Renal cortical epithelial cell (primary cell): ENCODE measurements at places on chromosomes 4 and X. TPM values are rescaled to one million over a fixed set of nuclear protein-coding genes. Genes with fewer than 3 reads are reported as not detected.

- DNase-seq: no peak
Measured at GRCh38 chr4:133186845-133187244, 37.8 kb downstream of the PCDH10 start.

DNA sequence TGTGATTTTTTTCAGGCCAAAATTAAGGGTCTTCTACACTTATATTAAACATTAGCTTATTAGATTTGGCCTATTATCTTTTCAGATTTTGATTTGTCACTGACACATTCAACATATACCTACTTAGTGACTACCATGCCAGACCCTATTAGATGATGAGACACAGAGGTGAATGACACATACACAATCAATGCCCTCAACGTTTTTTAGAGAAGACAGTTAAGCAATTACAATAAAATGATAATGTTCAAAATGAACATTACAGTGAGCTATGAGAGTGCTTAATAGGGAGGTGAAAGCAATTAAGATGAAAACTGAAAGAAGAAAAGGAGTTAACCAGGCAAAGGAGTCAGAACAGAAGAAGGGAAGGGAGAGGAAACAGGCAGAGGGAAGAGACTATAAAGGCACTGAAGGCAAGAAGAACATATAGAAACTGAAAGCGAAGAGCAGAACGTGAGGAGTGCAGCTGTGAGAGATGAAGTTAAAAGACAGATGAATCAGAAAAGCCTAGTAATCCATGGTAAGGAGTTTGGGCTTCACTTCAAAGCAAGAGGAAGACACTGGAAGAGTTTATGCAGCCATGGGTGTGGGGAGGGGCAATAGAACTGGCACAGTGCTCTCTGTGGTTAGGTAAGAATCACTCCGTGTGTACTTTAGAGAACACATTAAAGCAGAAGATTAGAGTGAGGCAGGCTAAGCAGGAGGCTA is 119.0 kb downstream of the REELD1 start:
- peak; percentile 71 for DNase-seq

DNA sequence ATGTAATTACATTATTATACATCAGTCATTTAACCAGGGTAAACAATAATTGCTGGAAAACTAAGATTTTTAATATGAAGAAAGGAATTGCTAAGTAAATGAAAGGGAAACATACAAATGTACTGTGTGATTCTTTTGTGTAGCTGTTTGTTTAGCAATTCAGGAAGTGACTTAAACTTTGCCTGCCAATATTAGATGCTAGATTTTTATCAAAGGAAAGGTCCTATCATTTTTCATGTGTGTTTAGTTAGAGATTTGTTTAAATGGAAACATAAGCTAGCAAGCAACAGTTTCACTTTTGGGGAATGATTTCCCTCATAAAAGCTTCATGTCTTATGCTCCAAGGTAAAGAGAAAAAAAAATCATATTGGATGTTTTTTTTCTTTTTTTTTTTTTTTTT is 95.1 kb upstream of the LIMCH1 start:
- DNase-seq: peak; percentile 13

GRCh38 chr4:138406876-138407275 is 164.7 kb upstream of the SLC7A11 start:
- peak; percentile 74 for DNase-seq

GRCh38 chrX:150813922-150814321 is 84.5 kb downstream of the CD99L2 start:
- no peak for DNase-seq

- DNase-seq: no peak
Measured at GRCh38 chr4:116702949-116703348, 382.4 kb downstream of the TRAM1L1 start.

- peak; percentile 69 for DNase-seq
Measured at GRCh38 chrX:37959212-37960021, 46.9 kb upstream of the SYTL5 start.

DNA sequence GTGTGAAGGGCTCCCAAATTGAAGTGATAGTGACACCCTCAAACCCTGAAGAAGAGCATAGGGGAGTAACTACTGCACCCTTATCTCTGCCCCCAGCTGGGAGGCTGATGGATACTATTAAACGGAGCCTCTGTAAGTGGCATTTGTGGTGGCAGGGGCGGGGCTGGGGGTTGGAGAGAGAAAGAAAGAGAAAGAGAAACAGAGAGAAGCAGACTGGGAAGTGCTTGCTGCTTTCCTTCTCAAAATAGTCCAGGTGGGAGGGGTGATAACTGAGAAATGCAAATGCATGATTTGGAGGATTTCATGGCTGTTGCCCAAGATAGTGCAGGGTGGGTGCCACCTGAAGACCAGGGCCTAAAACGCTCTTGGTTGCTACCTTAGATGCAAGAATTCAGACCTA is 253.5 kb upstream of the GATB start:
- DNase-seq: no peak

GRCh38 chrX:3699821-3700381 is 13.5 kb downstream of the PRKX start:
- peak; percentile 22 for DNase-seq

GRCh38 chr4:107156443-107156842 is 120.3 kb upstream of the DKK2 start:
- DNase-seq: no peak

DNA sequence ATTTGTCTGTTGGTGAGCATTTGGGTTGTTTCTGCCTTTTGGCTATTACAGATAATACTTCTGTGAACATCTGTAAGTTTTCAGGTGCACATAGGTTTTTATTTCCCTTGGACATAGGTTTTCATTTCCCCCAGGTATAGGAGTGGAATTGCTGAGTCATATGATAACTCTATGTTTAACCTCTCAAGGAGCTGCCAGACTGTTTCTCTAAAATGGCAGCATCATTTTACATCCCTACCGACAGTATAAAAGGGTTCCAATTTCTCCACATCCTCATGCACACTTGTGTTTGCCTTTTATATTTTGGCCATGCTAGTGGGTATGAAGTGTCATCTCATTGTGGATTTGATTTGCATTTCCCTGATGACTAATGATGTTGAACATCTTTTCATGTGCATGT is 53.5 kb downstream of the TMEM164 start:
- DNase-seq: no peak

DNA sequence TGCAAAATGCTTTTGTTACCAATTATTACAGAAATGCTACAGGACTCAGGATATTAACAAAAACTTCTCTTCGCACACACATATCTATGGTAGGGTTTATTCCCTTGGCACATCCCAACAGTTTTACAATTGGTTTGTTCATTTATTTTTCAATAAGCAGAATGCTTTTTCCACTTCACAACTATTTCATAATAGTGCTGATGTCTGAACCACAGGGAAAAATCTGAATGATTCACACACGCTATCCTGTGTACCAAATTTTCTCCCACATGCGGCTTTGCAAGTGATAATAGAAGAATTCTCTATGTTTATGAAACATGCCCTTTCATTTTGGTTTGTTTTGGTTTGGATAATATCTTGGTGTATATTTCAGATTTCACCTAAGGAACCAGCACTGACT is 725.7 kb upstream of the TENM3 start:
- no peak for DNase-seq

DNA sequence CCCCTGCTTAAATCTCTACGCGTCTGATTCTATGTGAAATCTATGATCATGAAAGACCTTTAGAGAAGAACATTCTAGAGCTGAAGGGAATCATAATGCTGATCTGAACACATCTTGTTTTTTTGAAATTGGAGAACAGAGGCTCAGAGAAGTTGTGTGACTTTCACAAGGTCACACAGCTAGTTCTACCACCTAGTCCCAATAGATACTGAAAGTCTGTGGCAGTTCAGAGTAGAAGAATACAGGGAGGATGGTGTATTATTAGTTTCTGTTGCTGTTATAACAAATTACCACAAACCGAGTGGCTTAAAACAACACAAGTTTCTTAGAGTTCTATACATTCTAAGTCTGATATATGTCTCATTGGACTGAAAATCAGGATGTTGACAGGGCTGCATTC is 14.5 kb downstream of the CYP2U1 start:
- DNase-seq: no peak

GRCh38 chr4:141957416-141957815 is 321.0 kb downstream of the IL15 start:
- DNase-seq: no peak

- DNase-seq: no peak
Measured at GRCh38 chr4:107900508-107900907, 30.8 kb upstream of the CYP2U1 start.

DNA sequence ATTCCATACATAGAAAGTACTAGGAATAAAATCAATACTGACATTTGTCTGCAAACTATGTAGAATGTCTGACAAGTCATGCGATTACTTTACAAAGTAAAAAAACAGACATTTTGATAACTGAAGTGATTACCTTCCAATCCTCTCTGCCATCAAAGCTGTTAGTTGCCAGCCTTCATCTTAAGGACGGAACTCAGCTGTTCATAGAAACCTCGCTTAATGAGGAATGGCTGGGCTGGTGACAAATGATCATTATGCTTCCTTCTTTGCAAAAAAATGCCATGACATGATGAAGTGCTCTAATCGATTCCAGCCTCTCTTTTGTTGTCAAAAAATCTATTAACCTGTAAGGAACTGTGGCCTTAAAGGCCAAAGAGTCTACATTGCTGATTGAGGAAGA is 1214.9 kb upstream of the IGFBP7 start:
- DNase-seq: no peak

- DNase-seq: no peak
Measured at GRCh38 chr4:8407316-8407715, 33.2 kb downstream of the ACOX3 start.

GRCh38 chrX:149908727-149909126 is 20.6 kb upstream of the HSFX4 start:
- no peak for DNase-seq

DNA sequence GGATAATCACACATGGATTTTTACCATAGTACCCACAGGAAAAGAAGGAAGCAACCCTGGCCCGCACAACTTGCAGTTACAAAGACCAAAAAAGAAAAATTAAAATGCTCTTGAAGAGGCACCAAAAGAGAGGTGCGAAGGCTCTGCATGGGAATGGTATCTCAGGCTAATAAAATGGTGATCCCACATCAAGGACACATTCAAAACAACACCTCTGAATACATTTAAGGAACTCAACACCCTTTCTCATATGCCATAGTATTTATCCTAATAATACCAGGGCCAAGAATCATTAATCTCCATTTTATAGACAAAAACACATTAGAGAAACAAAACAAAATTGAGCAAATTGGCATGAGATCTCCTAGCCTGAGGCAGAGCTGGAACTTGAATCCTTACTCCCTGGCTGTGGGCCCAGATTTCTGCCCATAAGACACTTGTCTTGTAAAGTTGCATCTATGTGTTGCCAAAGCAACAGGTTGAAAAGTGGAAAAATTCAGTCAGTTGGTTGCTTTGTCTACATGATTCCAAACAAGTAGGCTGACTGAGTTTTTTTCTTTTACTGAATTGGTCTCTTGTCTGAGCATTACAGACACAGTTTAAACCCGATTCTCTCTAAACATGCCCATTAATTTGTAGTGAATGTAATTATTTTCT is 33.5 kb downstream of the GUCY2F start:
- DNase-seq: no peak

DNA sequence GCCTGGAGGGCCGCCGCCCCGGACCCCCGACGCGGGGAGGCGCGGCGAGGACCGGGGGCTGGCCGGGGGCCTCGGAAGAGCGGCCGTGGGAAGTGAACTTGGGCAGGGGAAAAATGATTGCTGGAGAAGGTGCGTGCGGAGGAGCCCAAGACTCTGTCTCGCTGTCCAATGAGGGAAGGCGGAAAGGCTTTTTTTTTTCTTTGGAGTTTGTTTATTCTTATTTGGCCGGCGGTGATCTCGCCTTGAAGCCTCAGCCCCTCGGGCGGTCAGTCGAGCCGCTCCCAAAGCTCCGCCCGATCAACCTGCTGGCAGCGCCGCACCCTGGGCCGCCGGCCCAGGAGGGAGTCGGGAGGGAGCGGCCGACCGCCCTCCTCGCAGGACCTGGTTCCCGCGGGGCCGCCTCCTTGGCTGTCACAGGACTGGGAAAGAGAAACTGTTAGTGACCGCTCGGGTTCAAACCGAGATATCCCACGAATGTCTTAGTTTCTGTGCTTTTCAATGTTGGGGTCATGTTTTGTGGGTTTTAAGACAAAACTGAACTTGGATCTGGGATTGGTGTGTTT is 2.5 kb downstream of the CPEB2 start:
- DNase-seq: no peak

DNA sequence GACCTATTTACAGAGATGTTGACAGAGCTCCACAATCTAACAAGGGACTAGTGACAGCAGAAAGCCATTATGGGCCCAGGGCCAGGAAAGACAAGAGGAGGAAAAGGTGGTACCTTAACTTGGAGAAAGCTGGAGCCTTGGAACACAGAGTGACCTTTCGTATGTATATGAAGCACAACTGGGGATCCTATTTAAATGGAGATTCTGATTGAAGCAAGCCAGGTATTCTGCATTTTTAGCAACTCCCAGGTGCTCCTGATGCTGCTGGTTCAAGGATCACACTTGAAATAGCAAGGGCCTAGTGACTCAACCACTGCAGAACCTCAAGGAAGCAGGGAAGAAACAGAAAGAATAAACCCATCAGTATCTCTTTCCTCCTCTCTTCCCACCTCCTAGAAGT is 99.4 kb downstream of the TMEM47 start:
- no peak for DNase-seq

DNA sequence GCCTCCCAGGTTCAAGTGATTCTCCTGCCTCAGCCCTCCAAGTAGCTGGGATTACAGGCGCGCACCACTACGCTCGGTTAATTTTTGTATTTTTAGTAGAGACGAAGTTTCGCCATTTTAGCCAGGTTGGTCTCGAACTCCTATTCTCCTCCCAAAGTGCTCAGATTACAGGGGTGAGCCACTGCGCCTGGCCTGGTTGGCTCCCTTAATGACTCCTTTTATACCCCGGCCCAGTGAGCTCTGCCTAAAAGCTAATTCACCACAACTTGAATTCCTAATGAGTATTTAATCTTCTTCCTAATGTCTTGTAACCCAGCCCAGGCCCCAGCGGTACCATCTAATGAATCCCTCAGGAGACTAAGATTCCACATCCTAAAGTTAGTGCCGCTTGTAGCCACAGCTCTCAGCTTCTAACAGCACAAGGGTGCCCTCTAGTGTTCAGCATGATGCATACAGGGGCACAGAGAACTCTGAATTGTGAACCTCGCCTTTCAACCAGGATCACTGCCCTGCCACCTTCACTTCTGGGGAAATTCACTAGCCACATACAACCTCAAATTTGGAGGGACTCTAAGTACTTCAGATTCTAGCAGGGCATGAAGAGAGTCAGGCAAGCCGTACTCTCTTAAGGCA is 89.5 kb downstream of the OR13H1 start:
- peak; percentile 25 for DNase-seq

The STOX2 gene
- 4.5 and 16.4 TPM in 2 replicates for total RNA-seq

The MID1 gene
- total RNA-seq: 10.2 and 26.6 TPM in 2 replicates

The CTAG1B gene
- not detected in 2 replicates for total RNA-seq

The COQ2 gene
- total RNA-seq: 17.1 and 24.8 TPM in 2 replicates

The GIMD1 gene
- total RNA-seq: not detected in 2 replicates

The XG gene
- total RNA-seq: not detected in 2 replicates

The MAGEB3 gene
- not detected in 2 replicates for total RNA-seq

The ZAR1 gene
- total RNA-seq: 0.17 TPM in 1 of 2 replicates, not detected in the other

The MAGEB2 gene
- not detected in 2 replicates for total RNA-seq

The PF4V1 gene
- total RNA-seq: 10.8 and 13.5 TPM in 2 replicates

The PRICKLE3 gene
- total RNA-seq: 6.9 and 14.2 TPM in 2 replicates

The SLIT2 gene
- 3.5 and 4.1 TPM in 2 replicates for total RNA-seq

The EDNRA gene
- total RNA-seq: 1.3 and 3.3 TPM in 2 replicates

The SH2D1A gene
- total RNA-seq: not detected in 2 replicates
